Stimulated activated CD4-positive, alpha-beta T cell treated with anti-CD3 and anti-CD28 coated beads, TNF-alpha, amount 100 ng/mL, for 4 hours (primary cell): ENCODE measurements at places on chromosomes 12 and 14.

DNA sequence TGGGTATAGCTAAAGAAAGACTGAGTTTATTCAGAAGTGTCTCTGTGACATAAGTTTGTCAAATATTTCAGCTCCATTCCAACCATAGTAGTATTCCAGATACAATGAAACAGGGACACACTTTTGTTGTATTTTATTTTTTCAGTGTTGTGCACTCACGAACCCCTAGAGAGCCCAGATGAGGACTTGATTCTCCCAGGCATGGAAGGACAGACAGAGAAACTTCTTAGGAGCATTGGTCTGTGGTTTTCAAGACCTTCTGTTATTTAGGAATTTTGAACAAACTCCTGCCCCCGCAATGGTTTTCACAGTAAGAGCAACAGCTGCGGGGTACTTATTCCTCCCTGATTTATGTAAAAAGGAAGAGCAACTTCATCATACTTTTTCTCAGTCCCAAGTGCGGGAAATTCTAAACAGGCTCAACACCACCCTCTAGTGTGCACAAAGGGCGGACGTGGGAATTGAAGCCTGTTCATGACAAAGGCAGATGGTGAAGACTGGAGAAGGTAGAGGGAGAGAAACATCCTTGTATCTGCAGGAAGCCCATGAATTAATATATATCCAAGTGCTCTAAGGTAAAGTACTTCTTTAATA, 147.6 kb downstream of the PAH start:
- no peak for DNase-seq

DNA sequence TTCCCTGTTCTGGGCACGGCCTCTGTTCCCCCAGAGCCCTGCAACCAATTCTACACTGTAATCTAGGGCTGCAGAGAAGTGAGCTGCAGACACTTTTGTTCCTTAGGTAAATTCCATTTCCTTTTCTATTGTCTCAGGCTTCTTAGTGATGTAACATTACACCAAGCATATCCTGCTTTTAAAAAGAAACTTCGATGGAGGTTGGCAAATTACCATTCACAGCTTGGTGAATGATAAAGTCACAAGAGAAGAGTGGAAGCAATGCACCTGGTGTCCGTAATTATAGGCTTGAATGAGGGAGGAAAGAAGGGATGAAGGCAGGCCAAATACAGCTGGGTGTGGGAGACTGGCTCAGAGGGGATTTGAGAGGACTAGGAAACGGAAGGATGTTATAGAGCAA, 68.6 kb downstream of the PPM1A start:
- DNase-seq = no peak

- DNase-seq = no peak
Observed at GRCh38 chr14:63555572-63555971, 12.4 kb upstream of the PPP2R5E start.

DNA sequence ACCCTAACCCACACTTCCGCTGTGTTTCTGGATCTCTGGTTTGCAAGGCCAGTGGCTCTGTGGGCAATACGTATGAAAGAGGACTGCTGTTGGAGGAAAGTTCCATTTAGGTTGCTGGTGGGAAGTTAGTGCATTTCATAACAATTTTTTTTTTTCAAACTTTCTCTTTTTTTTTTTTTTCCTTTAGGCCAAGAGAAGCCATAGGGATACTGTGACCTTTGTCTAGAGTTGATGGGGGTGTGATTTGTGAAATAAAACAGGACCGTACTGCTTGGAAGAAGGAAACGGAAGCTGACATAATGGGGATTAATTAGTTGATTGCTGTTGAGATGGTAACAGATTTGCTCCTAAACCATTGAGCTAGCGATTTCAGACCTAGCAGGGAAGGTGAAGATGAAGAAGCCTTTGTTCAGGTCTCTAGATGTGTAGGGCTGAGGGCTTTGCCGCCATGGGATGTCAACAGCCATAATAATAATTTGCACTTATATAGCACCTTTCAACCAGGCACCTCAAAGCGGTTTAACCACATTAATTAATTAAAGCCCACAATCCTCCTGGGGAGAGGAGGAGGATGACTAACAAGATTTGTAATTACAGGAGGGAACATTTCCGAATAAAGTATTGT, 315.3 kb downstream of the ZFP36L1 start:
- DNase-seq = no peak

DNA sequence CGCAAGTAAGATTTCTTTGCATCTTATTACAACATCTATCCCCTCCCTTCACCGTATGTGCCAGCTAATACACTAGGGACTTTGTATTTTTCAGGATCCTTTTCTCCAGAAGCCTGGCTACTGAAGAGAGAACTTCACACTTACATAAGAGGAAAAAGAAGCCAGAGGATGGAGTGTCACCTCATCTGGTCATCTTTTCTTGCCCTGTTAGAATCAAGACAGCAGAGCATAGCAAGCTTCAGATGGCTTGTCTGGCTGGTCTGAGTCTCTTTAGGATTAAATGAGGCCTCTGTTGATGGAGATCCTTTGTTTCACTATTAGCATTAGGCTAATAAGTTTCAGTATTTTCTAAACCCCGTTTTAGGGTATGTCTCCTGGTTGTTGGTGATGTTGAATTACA, 14.4 kb upstream of the AACS start:
- DNase-seq = no peak

DNA sequence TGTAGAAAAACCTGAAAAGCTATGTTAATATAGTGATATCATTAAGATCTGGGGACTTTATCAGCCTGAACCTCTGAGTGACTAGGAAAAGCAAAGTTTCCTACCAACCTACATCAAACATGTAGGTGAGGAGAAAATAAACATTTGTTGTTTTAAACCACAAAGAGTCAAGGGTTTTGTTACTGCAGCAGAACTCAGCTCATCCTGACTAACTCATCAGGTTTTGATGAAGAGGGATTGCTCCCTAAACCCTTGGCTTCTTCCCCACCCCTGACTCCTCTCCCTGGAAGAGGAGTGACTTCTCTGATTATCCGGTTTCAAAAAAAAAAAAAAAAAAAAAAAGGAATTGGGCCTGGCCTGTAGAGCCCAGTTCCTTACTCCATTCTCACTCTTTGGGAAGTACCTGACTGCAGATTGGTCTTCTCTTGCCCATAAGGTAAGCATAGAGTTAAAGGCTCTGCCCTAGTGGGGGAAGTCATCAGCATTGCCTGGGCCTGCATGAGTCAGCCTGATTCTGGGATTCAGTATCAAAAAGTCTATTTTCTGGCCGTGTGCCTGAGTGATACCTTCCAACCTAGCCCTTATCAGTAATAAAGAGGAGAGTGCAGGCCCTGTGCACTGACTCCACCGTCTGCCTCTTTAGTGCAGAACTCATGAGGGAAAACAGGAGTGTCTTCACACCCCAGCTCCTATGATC, 16.9 kb downstream of the BDKRB1 start:
- no peak for DNase-seq

DNA sequence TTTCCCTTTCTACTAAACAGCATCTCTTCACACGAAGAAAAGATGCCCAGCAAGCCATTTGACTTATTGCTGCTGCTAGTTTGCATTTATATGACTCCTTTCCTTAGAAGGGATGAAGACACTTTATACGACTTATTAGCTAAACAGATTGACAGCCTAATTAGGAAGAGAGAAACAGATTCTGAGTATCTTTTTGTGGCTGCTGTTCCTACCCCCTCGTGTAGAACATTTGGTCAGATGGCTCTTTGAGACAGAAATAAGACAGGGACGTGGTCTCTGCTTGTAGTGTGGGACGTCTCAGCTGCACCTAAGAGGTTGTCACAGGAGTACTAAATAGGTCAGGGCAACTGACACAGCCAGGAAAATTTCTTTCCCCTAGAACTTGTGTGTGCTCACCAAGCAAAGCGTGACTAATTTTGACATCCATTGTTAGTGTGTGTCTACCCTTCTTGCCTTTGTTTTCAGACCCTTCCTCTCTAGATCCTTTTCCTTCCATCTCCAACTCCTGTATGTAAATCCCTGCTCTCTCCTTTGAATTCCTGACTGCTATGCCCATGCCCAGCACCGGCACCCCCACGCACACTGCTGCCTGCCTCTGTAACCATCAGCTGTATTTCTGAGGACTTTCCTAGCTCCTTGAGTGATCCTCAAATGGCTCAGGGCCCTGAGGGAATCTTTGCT, 83.2 kb downstream of the DAD1 start:
- DNase-seq = no peak

DNA sequence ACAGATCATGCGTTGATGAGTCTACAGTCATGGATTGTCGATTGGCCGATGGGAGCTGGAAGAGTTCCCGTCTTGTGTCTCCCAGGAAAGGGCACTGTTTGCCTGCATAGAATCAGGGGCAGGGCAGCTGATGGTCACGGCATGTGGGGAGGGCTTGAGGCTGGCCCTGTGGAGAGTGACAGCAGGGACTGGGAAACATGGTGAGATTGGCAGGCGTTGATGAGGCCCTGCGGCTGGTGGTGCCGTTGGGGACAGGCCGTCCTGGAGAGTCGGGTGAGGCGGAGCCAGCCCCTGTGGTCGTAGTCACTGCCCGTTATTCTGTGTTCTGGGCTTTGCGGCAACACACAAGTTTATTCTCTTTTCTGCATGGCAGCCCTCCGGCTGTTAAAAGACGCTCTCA, 52.9 kb downstream of the TECPR2 start:
- no peak for DNase-seq

GRCh38 chr14:104451474-104451873, 128.1 kb upstream of the C14orf180 start:
- DNase-seq = no peak

DNA sequence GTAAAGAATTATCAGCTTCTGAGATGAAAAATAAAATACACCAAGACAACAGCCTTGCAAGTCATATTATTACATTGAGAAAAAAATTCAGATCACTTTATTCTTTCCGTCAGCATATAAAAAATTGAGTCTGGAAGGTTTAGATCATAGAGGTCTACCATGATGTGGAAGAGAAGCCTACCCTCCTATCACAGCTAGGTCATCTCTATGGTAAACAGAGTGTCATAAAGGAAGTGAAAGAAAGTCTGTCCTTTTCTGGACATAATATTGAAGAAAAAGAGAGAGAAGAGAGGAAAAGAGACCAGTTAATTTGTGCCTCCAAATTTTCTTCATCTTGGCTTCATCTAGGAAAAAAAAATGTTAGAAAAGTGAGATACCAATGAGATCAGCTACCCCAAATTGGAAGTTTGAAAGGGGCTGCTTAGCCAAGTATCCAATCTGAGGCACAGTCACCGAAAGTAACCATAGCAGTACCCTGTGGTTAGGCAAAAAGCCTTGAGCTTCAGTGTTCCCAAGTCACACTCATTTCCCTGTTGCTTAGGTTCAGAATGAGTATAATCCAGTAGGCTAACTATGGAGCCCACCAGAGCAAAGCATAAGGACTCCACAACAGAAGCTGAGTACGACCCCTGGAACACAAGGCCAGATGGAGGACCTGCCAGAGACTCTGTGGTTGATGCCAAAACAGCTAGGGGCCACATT, 38.1 kb downstream of the DUSP6 start:
- DNase-seq = no peak

GRCh38 chr14:73492670-73493069, 1.9 kb downstream of the RIOX1 start:
- DNase-seq = no peak

DNA sequence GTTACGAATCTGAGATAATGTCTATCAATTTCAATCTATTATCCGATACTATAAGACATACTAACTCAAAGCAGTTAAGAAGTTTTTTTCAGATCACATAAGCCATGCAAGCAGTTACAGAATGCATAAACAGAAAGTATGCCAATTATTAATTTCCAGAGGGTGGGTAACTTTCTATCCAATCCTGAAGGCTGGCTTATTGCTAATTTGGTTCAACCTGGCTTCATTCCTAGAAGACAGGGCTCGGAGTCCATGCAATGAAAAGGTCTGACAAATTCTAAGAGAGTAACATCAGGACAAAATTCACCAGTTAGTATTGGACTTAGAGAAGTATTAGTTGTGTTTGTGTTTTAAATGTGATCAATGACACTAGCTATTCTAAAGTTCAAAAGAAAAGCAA, 15.0 kb downstream of the FERMT2 start:
- no peak for DNase-seq

DNA sequence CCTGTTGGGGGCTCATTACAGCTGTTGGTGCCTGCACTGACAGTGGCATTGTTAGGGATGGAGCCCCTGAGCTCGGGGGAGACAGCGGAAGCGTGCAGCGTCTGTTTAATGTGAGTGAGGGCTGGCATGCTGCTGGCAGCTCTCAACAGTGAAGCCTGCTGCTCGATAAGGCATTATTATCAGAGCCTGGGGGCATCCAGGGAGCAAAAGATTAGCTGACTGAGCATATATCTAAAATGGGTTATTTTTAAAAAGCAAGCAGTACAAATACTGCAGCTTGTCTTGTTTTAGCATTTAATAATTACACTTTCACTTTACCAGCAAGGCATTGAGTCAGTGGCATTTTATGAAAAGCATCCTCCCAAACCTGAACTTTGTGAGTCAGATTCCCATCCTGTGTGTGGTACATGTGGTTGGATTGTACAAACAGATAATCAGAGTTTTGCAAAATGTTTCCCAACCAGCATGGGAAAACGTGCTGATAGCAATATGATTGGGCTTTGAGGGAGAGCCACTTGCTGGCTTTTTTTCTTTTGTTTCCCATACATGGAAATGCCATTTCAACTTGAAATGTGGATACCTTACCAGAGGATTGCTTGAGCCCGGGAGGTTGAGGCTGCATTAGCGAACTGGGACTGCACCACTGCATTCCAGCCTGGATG, 150.8 kb downstream of the PRKCH start:
- no peak for DNase-seq

DNA sequence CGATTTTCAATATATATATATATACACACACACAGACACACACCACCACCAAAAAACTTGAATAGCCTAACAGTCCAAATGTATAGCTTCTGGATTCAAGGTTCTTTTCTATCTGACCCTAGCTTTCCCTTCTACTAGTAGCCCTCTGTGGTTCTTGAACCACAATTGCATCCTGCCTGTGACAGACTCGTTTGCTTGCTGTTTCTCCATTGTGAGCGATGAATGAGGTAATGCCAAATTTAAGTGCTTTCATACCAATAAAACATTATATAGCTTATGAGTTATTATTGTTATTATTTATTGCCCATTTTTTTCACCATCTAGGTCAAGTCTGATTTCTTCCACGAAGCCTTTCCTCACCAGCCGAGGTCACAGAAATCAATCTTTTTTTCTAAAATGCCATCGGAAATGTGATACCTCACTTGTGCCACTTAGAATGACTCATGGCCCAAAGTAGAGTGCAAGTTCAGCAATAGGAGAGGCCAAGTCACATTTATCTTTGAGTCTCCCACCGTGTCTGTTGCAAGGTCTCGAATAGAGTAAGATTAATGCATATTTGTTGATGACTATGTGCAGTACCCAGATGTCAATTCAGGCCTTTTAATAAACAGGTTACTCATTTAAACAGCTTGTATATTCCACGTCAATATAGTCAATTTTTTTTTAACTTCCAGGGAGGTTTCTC, 1015.8 kb upstream of the SEL1L start:
- DNase-seq = no peak

- no peak for DNase-seq
Observed at GRCh38 chr14:32761381-32761968, 177.2 kb upstream of the NPAS3 start.

- DNase-seq = no peak
Observed at GRCh38 chr14:75310295-75311111, 31.9 kb downstream of the FOS start.

DNA sequence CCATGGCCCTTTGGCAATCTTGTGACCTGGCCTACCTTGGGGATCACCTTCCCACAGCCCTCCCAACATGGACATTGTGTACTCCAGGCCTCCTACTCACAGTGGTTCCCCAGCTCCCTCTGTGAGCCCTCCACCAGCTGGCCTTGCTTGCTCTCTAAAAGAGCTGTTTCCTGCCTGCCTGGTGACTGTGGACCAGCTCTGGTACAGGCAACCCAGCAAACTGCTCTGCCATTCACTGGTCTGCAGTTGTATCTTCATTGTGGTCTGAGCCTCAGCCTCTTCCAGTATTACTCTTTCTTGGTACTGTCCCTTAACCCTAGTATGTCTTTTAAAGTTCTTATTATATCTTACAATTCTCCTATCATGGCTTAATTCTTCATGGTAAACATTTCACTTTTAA, 236.2 kb downstream of the KTN1 start:
- no peak for DNase-seq
